ENCODE measurements at places on chromosomes 1 and 21.

GRCh38 chr1:154346276-154346917, 21.1 kb downstream of the ATP8B2 start:
- ATAC-seq, result no peak

- peak; percentile 47 for ATAC-seq
These were observed 59.9 kb downstream of the LRRC8C start for GRCh38 chr1:89692601-89693521.

DNA sequence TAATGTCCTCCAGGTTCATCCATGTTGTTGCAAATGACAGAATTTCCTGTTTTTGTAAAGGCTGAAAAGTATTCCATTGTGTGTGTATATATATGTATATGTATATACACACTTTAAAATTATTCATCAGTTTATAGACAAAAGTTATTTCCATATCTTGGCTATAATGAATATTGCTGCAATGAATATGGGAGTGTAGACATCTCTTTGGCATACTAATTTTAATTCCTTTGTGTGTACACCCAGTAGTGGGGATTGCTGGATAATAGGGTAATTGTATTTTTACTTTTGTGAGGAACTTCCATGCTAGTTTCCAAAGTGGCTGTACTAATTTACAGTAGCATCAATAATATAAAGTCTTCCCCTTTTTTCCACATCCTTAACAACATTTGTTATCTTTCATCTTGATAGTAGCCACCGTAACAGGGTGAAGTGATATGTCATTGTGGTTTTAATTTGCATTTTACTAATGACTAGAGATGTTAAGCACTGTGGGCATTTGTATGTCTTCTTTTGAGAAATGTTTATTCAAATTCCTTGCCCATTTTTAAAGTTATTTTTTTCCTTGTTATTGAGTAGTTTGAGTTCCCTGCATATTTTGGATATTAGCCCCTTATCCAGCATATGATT, 243.0 kb downstream of the PDE4B start:
- no peak for ATAC-seq

GRCh38 chr21:28953247-28953646, 39.4 kb downstream of the LTN1 start:
- no peak for ATAC-seq

GRCh38 chr1:206573319-206573718, 38.9 kb downstream of the EIF2D start:
- ATAC-seq, result no peak

DNA sequence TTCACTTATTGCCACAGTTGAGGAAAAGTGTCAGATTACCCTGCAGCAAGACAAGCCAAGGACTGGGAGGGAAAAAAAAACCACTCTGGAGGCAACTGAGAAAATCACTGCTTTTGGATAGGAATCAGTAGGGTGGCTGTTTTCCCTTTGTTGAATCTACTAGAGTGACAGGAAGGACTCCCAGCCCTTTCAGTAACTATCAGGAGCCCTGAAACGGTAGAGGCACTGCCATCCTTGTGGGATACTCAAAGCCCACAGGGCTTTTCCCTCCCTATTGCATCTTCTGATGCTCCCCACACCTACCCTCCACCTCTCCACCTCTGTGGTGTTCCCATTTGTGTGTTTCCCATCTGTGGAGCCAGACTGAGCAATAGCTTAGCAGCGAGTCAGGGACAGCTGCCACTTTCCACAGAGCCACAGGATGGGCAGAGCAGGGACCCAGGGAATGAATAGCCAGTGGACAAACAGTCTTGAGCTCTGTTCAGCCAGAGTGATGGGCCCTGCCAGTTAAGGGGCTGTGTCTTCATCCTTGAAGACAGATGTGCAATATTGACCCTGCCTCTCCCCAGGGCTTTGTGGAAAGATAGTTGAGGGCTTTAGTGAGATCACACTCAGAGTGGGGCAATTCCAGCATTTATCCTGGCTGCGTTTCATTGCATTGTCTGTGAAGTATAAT, 13.9 kb downstream of the UBIAD1 start:
- ATAC-seq, result no peak

DNA sequence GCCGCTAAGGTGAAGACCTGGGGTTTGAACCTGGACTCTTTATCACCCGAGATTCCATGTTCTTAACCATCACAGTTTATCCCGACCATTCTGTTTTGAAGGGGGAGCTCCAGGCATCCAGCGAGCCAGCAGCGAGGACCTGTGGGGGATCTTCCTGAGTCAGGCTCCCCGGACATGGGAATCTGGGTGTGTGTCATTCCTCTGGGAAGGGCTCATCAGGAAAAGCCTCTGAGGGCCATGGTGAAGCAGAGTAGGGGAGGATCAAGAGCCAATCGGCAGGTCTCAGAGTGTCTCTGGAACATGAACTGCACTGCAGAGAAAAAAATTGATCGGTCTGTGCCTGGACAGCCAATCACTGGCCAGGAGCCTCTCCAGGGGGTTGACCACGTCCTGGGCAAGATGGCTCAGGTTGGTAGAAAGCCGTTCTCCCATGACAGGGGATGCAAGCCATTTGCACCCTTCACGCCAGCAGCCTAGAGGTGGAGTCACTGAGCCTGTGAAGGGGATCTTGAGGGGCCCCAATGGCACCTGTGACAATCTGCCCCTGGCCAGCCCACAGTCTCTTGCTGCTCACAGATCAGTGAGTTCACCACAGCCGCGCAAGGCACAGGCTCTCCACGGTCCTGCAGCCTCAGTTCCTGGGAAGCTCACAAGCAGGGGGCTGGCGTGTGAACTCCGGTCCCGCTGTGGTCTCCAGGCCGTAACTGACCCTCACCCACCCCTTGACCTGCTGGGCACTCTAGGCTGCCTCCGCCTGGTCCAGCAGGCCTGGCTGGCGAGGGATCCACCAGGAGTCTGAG, 20.4 kb upstream of the ACTRT2 start:
- no peak for ATAC-seq

GRCh38 chr1:185401019-185401418, 84.0 kb upstream of the IVNS1ABP start:
- peak; percentile 29 for ATAC-seq

Data from esophagus mucosa (tissue), 1 donor.